ENCODE measurements at places on chromosomes 1 and 21.
A peak's percentile ranks its signal among the peaks of the same experiment; 100 is the strongest.

- DNase-seq = peak; percentile 99
Observed at GRCh38 chr1:224542783-224543440, 73.2 kb upstream of the CNIH3 start.

DNA sequence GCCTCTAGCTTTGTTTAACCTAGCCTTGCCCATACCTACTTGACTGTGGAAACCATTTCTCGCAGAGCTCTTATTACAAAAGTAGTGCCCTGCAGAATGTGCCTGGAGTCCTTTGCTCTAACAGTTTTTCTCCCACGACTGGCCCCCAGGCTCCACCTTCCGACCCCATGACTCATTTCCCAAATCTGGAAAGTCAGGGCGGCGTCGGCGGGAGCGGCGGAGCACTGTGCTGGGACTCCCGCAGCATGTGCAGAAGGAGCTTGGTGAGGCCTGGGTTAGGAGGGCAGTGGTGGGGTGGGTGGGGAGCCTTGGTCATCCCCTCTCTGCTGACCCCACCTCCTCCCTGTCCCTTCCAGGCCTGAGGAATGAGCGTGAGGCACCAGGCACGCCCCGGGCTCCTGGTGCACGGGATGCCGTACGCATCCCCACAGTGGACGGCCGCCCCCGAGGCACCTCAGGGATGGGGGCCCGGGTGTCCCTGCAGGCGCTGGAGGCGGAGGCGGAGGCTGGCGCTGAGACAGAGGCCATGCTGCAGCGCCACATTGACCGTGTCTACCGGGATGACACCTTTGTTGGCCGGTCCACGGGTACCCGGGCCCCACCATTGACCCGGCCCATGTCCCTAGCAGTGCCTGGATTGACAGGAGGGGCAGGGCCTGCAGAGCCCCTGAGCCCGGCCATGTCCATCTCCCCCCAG is 47.5 kb downstream of the YARS1 start:
- no peak for DNase-seq

GRCh38 chr1:113605146-113605545 is 154.1 kb downstream of the PHTF1 start:
- DNase-seq = no peak

DNA sequence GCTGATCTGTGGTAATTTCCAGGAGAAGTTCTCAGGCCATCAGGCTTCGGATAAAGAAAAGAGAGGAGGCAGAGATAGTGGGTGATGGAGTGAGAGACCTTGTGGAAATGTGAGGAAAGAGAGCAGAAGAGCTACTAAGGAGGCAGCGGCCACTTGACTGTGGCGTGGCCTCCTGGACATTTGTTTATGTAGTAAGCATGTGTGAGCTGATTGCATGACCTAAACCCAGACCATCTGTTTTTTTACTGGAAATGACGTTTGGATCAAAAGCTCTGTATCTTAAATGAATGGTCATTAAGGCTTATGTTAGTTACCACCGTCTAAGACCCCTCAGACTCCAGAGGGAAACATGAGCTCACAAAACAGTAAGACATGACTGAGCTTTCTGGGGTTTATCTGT is 13.6 kb downstream of the ATP1B1 start:
- DNase-seq = no peak

GRCh38 chr1:14928412-14928811 is 225.1 kb upstream of the TMEM51 start:
- no peak for DNase-seq

- no peak for DNase-seq
Observed at GRCh38 chr1:100304921-100305320, 38.9 kb downstream of the RTCA start.

DNA sequence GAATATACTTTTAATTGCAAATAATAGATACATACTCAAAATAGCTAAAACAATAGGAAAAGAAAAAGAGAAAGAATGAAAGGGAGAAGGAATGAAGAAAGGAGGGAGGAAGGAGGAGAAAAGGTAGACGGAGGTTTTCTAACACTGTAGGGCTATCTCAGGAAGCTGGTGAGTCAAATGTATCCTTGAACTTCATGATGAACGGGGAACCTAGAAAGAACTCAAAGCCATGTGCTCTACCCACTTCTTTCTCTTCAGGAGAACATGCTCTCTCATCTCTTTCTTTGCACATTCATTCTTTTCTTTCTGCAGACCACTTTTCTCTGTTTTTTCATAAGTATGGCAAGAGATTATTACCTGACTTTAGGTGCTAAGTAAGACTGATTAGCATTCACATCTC is 37.3 kb upstream of the ZNF644 start:
- no peak for DNase-seq

GRCh38 chr1:237975376-237975775 is 84.7 kb upstream of the ZP4 start:
- no peak for DNase-seq

- no peak for DNase-seq
Observed at GRCh38 chr1:185376288-185376687, 59.2 kb upstream of the IVNS1ABP start.

DNA sequence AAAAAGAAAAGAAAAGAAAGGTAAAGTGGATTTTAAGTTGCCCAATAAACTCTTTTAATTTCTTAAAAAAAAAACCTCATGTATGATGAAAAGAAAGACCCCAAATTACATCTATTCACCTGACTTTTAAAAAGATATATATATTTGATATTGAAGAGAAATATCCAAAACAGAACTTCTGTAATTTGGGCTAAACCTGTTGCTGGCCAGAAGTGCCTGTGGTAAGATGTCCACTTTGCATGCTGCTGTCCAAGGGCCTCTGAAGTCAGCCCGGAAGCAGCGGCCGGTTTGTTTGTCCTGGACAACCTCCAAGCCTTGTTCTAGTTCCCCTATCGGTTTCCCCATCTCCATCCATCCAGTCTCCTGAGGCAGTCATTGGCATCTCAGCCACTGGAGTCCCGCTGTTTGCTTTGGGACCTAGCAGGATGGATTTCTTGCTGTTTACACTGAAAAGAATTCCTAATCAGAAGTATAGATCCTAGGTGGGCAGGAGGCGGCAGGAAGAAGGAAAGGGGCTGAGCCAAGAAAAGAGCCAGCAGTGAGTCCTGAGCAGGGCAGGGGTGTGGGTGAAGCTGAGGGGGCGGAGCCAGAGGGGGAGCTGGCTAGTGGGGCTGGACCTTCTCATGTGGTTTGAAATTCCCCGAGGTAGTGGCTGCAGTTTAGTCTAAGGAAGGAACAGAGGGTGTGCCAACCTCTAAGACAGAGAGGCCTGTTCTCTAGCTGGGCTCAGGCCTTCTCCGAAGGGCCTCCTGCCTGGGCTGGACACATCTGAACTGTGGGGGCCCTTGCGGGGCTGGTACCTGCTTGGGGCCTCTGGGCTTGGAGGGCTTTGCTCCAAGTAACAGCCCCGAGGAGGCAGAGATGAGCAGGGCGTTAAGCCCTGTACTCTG is 3.3 kb downstream of the NCMAP start:
- DNase-seq = no peak

- DNase-seq = no peak
Observed at GRCh38 chr1:236081546-236082227, 16.8 kb upstream of the NID1 start.

- DNase-seq = no peak
Observed at GRCh38 chr1:21012937-21013336, 163.8 kb downstream of the EIF4G3 start.

GRCh38 chr1:223338811-223339746 is 24.9 kb downstream of the SUSD4 start:
- DNase-seq = no peak

DNA sequence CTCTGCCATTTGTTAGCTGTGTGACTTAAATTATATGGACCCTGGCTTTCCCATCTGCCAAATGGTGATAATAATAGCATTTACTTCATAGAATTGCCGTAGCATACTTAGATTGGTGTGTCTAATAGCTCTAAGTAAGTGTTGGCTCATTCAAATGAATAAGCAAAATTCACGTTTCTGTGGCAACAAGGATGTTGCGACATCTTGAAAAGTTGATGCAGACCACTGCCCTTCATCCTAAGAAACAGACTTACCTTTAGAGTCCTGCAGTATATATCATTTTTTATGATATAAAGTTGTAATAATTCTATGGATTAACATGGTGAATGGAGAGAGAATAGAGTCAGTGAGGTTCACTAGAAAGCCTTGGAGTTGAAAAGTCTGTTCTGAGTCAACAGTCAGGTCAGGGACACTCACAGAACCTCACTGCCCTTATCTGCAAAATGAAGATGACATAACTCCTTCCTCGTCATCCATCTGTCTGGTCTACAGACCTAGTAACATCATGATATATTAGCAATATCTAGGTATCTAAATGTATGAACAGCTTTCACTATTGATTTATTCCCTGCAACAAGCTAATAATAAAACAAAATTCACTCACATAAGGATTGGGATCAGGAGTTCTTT is 167.3 kb upstream of the C8B start:
- DNase-seq = no peak

DNA sequence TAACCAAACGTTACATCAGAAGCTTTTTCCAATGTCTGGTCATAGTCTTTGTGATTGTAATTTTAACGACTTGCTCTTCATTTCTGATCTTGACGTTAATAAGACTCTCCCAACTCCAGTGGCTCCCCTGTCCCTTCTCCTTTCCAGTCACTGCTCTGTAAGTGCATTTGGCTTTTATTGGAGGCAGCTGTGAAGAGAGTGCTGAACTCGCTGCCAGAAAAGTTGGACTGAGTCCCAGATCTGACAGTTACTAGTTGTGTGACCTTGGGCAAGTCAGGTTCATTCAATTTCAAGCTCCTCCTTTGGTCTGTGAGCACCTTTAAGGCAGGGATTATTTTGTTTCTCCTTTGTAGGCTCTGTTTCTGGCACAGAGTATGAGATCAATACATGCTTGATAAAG is 109.6 kb upstream of the TSPAN2 start:
- DNase-seq = no peak
